ENCODE measurements at places on chromosomes 3 and 15. TPM values are rescaled to one million over a fixed set of nuclear protein-coding genes. Genes with fewer than 3 reads are reported as not detected.
A peak's percentile ranks its signal among the peaks of the same experiment; 100 is the strongest.

DNA sequence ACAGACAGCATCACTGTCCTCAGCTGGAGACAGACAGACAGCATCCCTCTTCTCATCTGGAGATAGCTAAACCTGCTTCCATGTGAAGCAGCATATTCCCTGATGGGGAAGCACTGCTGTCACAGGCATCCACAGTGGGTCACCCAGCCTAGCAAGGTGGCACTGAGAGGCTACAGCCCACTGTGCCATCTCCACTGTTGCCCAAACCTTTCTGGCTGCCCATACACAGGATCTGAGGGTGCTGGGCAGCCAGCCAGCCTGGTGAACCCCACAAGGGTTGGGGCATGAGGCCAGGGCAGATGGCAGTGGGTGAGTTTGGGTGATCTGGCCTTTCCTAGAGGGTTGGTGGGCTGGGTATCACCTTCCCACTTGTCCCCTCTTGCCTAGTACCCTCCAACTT lies 11.7 kb downstream of the CHST13 start:
- H3K4me1 ChIP-seq: peaks cover 2% of the 10 kb centered on the region
- peaks cover 18% of the 10 kb centered on the region for H3K27me3 ChIP-seq
- H3K27ac ChIP-seq: no peak overlapping the region
- DNase-seq: no peak
- no peaks in the 10 kb centered on the region for H3K36me3 ChIP-seq

GRK7 gene
- total RNA-seq: 0.12 TPM

DNA sequence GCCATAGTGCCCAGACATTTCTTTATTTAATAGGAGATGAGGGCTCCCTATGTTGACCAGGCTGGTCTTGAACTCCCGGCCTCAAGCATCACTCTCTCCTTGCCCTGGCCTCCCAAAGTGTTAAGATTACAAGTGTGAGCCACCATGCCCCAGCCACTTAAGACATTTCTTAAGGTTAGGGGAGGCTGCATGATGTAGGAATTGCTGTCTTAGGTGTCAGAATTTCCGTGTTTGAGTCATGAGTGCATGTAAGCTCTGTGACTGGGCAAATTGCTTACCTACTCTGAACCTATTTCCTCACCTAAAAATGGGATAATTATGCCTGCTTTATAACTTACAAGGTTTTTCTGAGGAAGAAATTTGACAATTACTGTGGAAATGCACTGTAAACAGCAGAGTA lies 34.2 kb upstream of the SIAH2 start:
- H3K4me1 ChIP-seq: no peaks in the 10 kb centered on the region
- no peaks in the 10 kb centered on the region for H3K27me3 ChIP-seq
- H3K4me3 ChIP-seq: no peak overlapping the region

DNA sequence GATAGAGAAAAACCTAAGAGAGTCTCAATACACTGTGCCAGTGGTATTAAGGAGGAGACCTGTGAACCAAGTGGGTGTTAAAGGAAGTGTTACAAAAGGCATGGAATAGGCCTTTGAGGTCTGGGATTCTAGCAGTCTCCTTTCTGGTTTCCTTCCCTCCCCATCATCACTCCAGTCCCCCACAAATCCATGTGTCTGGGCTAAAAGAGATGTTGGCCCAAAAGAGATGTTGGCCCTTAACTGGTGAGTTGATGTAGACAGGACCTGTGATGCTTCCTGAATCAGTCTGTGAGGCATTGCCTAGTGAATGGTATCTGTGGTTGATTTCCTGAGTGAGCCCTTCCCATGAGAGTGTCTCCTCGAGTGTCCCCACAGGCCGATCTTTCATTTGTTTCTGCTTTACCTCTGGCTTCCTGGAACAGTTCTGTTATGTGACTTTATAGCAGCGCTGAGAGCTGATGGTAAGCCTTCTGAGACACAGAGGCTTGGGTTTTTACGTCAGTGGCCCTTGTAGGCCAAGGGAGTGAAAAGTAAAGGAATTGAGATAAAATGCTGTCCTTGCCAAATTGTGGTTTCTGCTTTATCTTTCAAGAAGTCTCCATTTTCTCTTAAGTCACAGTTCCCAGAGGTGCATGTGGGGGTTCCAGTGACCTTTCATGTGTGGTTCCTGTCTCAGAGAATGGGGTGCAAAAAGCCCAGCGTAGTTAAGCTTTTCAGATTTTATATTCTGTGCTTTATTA lies 87.8 kb downstream of the KLHL25 start:
- H3K36me3 ChIP-seq: peaks cover 22% of the 10 kb centered on the region
- peak overlapping the region; percentile 85 for H3K27ac ChIP-seq
- H3K4me1 ChIP-seq: peaks cover 50% of the 10 kb centered on the region

DNA sequence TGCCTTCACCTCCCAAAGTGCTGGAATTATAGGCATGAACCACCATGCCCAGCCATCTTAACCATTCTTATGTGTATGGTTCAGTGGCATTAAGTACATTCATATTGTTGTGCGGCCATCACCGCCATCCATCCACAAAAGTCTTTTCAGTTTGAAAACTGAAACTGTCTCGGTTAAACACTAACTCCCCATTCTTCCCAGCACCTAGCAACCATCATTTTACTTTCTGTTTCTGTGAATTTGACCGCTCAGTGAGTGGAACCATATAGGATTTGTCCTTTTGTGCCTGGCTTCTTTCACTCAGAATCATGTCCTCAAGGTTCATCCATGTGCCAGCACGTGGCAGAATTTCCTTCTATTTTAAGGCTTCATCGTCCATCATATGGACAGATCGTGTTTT lies 5.8 kb downstream of the MCM2 start:
- peaks cover 2% of the 10 kb centered on the region for H3K4me1 ChIP-seq
- no peaks in the 10 kb centered on the region for H3K27me3 ChIP-seq
- no peak overlapping the region for H3K4me3 ChIP-seq
- no peak overlapping the region for H3K27ac ChIP-seq

ANKRD34C gene
- total RNA-seq: 0.03 TPM

Data from lung (tissue), 17 donors.